Skeletal muscle cell (primary cell): ENCODE measurements at places on chromosomes 16 and 17.

DNA sequence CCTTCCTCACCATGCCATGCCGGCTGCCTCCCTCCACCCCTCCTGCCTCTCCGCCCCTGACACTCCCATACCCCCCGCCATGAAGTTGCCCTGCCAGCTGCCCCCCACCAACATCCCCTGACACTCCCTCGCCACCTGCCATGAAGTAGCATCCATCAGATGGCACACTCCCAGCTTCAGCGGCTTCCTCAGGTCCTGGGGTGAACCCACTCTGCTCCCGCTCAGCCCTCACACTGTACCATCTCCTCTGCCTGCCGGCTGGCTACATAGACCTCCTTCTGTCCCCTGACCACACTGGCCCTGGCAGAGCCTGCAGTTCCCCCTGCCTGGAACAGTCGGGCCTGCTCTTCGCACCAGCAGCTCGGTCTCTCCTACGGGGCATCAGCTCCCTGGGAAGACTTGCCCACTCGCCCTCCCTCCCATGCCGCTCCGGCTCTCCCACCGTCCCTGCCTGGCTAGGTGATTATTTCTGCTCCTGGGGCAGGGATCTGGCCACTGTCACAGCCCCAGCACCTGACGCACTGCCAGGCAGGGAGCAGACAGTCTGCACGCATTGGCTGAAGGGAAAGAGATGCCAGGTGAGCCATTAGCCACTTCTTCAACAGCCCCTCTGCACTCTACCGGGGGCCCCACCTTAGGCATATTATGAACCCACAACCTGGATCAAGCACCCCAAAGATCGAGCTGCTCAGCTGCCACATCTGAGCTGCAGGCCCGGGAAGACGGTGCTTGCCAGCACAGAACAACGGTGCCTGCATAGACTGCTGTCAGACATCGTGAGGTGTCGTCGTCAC, 9.0 kb downstream of the CANT1 start:
- DNase-seq, result no peak

GRCh38 chr17:17779015-17779611, 57.7 kb downstream of the SREBF1 start:
- DNase-seq, result no peak

GRCh38 chr16:87389245-87389644, 2.9 kb upstream of the MAP1LC3B start:
- DNase-seq, result no peak

DNA sequence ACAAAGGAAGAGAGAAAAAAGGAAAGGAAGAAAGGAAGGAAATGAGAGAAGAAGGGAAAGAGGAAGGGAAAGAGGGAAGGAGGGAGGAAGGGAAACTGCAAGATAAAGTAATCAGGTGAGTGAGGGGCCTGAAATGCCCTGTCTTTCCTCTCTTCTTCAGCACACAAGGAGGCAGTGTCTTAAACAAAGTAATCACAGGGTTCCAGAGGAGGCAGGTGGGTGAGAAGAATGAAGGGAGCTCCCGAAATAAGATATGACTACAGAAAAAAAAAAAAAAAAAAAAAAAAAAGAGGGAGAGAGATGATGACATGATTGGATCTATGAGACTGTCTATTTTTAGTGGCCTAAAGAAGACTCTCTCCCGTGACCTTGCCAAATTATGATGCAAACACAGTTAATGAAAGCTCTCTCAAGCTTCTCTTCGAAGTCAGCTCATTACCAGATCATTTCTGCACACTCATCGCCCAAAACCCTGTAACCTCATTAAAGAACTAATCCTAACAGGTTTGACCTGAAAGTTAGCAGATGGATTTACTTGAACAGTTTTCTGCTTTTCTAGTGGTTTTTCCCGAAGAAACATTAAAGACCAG, 53.6 kb downstream of the CDH11 start:
- DNase-seq, result peak; percentile 45

DNA sequence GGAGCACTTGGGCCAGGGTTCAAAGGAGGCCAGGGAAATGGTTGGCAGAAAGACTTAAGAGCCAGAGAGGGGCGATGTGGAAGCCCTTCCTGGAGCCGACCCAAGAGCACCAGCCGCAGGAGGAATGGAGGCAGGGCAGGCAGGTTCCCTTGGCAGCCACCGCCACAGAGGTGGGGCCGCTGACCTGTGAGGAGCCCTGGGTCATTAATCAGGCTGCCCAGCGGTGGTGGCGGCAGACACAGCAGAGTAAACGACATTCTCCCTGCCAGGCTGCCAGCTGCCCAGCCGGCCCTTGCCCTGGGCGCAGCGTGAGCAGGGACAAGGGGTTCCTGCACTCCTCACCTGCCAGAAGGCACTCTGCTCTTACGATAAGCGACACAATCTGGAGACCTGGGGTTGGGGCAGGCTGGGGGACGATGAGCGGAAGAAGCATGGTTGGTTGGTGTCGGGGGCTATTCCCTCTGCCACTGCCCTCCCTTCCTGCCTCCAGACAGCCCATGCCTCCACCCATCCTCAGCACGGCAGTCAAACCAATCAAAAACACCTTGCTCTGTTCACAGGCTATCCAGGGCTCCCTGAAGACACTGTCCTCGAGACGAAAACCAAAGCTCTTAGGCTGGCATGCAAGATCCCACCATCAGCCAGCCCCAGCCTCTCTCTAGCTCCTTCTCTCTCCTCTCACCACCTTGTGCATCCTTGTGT, 40.9 kb downstream of the PLXDC1 start:
- no peak for DNase-seq

DNA sequence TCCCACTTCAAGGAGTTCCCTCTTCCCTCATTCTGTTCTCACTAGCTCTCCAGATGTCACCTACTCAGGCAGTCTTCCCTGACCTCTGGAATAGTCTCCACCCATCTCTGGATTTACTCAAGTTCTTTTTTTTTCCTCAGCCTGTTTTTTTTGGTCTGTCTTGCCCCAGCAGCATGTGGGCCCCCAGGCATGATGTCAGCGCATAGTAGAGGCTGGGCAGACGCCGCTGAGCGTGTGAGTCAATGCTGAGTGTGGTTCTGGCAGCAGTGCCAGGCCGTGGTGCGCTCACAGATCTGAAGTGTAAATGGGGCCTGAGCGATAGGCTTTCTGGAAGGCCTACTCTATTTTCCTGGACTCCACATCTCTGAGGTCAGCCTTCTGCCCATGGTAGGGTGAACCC, 2.7 kb upstream of the KCNJ18 start:
- peak; percentile 38 for DNase-seq

DNA sequence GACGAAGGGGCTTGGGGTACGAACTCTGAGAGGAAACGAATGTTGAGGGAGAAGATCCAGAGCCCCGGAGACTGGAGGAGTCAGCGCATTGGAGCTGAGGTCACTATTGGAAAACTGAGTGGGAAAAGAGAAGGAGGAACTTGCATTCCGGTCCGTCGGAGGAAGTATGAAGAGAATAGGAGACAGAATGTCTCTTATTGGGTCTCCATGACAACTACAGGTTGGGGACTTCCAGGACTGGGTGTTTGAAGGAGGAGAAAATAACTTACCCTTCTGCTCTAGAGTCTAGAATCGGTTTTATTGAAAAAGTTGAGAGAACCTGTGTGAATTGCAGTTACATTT, 537 bp downstream of the GOSR1 start:
- DNase-seq, result no peak

DNA sequence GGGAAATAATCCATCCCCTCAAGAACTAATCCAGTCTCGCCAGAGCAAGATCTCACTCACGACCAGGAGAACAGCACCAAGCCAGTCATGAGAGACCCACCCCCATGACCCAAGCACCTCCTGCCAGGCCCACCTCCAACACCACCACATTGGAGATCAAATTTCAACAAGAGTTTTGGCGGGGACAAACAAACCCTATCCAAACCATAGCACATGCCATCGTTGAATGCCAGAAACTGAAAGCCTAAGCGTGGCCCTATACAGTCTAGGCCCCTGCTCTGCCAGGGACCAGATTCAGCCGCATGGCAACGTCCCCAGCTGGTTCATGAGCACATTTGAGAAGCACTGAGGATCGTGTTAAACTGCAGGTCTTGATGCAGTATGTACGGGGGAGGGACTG, 57.3 kb downstream of the AXIN2 start:
- no peak for DNase-seq

DNA sequence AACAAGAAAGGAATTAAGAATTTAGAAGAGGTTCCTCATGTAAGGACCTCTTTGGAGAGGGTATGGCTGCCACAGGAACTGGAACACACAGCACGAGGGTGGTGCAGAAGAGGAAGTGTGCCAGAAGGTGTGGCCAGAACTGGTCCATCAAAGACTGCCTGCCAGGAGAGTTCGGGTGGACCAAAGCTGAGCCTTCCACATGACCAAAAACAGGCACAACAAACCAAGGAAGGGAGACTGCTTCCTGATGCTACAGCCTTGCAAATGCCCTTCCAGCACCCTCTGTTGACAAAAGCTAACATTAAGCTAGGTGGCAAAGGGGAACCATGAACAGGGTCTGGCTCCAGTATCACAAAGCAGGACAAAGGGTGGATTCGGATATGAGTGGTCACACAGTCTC, 125.8 kb upstream of the TMEM97 start:
- no peak for DNase-seq
